Astrocyte (in vitro differentiated cells and primary cell): ENCODE measurements at places on chromosomes 5 and 9.

DNA sequence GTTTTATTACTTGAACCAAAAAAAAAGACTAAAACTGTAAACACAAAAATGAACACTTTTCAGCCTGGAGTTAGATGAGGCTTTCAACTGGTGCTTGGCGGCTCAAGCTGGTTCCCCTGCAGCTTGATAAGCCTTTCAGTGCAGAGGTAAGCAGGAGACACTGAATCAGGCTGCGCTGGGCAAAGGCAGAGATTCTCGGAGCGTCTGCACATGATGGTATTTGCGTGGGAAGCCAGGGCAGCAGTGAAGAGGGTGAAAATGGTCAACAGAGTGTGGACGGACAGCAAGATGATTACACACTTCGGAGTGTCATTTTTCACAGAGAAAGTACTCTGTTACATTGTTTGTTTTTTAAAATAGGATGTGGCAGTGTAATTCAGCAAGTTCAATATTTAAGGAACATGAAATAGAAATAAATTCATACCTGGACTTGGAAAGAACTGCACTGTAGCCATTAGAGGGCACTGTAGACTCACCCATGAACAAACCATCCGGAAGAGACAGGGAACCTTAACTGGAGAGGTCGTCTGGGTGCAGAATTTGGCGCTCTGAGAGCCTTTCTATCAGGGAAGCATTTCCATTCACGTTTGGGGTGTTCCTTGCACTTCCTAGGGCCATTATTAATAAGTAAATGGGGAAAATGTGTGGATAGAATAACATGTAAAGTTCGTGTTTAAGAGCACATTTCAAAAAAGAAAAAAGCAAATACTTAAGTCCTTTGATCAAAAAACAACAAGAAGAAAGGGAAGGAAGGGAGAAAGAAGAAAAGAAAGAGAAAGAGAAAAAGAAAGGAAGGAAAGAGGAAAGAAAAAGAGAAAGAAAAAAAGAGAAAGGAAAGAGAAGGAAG lies 69.8 kb downstream of the ICE1 start:
- DNase-seq: peak; percentile 35

- no peak for DNase-seq
Observed at GRCh38 chr9:136751814-136752213, 3.5 kb upstream of the LCN6 start.

- no peak for DNase-seq
Observed at GRCh38 chr5:140647042-140647419, 399 bp downstream of the NDUFA2 start.

DNA sequence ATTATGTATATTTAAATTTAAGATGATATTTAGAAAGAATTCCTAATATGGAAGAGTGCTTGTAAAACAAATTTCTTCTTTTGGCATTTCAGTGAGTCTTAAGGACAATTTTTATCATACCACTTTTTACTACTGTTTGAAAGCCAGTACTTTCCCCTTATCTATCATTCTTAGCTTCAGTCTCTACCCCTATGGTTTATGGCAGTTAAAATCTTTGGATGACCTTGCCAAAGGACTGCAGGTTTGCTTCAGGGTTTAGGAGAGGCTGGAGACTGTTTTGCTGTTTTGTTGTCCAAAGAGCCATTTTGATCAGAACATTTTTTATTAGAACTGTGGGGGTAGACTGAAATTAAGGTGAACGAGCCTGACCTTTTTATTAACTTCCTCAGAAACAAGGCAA lies 30.8 kb downstream of the SLC38A9 start:
- no peak for DNase-seq

- no peak for DNase-seq
Observed at GRCh38 chr5:154444556-154445421, 1.0 kb upstream of the SAP30L start.

DNA sequence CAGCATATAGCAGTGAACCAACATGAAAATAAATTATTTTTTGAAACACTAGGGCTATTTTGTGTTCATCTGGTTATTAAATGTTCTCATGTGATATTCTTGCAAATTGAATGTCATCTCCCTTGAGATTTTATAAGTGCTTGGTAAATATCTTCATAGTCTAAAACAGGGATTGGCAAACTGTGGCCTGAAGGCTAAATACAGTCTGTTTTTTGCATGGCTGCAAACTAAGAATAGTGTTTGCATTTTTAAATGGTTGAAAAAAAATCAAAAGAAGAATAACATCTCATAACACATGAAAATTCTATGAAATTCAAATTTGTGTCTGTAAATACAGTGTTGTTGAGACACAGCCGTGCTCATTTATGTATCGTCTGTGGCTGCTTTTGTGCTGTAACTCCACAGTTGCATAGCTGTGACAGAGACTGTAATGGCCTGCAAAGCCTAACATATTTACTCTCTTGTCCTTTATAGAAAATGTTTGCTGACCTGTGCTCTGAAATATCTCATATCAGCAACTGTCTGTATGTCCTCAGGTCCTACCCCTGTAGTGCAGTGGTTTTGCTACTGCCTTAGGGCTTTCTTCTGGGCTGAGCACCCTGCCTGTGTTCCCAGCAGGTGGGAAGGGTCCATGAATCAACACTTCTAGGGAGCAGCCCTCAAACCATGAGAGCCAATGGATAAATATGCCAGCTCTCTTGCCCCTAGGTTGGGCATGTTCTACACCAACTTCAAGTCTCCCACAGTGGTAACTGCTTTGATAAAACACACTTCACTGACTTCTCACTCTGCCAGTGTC lies 41.7 kb upstream of the ARRDC3 start:
- DNase-seq: no peak

GRCh38 chr9:5459289-5459829 lies 9.0 kb downstream of the CD274 start:
- DNase-seq: peak; percentile 78

DNA sequence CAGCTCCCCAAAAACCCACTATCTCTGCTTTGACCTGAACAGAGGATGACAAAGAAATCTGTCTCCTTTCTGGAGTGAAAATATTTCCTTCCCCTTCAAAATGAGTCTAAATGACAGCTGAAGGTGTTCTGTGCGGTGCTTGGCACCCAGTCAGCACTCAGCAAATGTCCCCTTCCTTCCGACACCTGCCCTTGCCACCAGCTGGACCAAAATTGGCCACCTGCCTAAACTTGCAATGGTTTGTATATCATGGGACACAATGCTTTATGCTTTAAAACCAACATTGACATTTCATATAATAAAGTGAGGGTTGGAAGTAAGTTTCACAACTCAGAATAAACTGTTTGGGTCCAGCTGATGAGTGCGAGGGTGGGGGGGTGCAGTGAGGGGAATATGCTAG lies 7.5 kb upstream of the TTC1 start:
- DNase-seq: no peak

DNA sequence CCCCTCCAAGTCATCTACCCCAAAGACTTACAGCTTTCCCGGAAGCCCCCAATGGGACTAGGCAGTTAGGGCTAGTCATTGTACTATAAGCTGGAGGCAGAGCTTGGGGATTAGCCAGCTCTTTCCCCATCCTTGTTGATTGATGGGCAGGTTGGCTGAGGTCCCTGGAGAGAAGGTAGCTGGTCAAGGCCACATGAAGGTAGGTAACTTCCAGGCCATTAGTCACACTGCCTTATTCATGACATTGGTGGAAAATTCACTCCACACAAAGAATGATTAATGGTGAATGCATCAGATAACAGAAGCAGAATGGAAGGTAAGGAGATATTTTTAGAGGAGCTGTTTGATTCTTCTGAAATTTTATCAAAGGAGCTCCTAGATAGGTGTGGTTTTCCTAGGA lies 49.5 kb upstream of the TGFBR1 start:
- peak; percentile 90 for DNase-seq

DNA sequence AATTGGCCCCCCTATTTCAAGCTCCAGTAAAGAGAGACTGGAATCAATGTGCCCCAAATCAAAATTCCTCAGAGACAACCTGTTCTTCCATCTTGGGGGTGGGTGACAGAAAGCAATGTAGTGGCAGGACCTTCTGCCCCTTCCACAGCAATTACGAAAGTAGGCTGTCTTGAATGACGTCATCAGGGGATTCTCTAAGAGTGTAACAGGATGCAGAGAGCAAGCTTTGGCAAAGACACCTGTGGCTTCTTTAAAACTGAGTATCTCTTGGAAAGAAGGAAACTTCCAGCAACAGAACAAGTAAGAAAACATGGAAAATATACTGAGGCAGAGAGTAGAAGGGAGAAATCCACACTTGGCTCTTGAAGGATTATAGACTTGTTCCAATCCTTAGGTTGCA lies 247.6 kb upstream of the PDE4D start:
- DNase-seq: no peak

DNA sequence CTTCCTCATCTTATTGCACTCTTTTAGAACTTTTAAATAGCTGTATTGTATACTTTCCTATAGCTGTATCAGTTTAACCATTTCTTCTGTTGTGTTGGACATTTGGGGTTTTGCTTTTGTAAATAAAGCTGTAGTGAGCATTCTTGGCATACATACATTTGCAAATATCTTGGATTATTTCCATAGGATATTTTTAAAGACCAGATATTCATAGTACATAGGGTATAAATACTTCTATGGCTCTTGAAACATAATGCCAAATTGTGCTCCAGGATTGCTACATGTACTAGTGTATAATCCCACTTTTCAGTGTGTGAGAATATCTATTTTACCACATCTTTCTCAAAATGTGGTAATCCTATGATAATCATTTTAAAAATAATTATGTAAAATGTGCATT lies 51.2 kb downstream of the SCAMP1 start:
- no peak for DNase-seq

DNA sequence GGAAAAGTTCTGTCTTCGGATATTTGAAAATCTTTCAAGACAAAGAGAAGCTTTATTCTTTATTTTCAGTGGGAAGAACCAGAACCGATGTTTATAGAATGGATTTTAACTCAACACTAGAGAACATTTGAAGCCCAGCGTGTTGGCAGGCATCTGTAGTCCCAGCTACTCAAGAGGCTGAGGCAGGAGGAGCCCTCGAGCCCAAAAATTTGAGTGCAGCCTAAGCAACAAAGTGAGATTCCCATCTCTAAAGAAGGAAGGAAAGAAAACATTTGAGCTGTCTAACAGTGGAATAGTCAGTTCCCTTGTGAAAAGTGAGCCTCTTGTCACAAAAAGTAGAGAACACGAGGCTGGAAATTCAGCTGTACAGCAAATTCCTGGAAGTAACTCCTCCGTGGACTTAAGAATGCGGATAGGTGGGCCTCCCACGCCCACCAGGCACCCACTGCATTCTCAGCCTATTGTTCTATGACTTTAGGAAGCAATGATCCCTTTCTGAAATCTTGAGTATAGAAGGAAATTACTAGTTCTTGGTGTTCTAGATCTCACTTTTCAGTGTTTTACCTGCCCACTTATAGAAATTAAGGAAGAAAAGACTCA lies 2.3 kb upstream of the PTPDC1 start:
- DNase-seq: no peak

GRCh38 chr9:92794426-92794825 lies 29.8 kb upstream of the BICD2 start:
- no peak for DNase-seq
